ENCODE measurements at places on chromosomes 6 and 20. TPM values are rescaled to one million over a fixed set of nuclear protein-coding genes. Genes with fewer than 3 reads are reported as not detected.

RAET1G gene
- 7.7 TPM for total RNA-seq

C2 gene
- not detected for total RNA-seq

BMP6 gene
- 18.9 TPM for total RNA-seq

C20orf141 gene
- not detected for total RNA-seq

MCCD1 gene
- not detected for total RNA-seq

TMEM200A gene
- not detected for total RNA-seq

KIFC1 gene
- 49.0 TPM for total RNA-seq
